ENCODE measurements at places on chromosomes 3 and 15.

DNA sequence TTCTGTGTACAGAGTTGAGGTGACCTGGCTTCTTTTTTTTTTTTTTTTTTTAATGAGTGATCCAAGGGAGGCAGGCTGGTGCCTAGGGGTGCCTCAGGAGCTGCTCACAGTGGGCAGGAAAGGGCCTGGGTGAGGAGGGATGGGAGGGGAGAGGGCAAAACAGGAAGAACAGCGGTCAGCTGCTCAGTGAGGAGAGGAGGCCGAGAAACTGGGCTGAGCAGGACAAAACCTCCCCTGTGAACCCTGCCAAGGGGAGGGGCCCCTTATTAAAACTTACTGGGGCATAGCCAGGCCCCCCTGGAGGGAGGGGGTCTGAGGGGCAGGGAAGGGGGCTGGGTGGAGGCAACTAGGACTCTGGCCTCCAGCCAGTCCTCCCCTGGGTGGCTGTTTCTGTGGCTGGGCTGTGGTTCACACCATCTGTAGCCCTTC is 3.5 kb downstream of the PLEKHO2 start:
- no peak for DNase-seq

GRCh38 chr15:63815796-63816533 is 17.8 kb downstream of the HERC1 start:
- no peak for DNase-seq

DNA sequence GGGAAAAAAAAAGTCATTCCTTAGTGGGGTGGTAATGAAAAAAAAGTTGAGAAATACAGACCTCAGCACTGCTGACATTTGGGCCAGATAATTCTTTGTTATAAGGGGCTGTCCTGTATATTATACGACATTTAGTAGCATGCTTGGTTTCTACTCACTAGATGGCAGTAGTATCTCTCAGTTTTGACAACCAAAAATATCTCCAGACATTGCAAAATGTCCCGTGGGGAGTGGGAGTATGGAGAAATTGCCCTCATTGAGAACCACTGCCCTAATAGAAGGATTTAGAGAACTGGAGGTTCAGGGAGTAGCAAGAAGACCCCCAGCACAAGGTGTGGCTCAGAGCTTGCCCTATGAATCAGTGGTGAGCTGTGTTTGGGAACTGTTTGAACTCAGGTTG is 28.6 kb upstream of the TEX264 start:
- no peak for DNase-seq

DNA sequence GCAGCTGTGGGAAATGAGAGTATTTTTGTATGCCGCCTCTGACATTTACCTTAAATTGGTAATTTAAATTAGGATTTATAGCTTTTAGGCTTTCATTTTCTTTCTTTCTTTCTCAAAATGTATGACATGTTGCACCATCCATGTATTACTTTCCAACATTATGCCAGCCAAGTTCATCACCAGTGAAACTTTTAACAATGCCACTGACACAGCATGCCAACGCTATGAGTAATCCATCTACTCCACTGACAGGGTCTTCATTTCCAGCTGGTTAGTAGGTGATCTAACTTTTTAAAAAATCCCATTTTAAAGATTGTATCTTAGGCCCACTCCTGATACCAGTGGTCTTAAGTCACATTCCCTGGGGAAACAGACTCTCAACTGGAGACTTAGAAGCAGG is 21.8 kb upstream of the CLDN16 start:
- DNase-seq = peak; percentile 33

GRCh38 chr15:59543721-59544547 is 67.6 kb upstream of the GCNT3 start:
- DNase-seq = no peak

GRCh38 chr15:33104212-33104611 is 90.3 kb downstream of the FMN1 start:
- no peak for DNase-seq

DNA sequence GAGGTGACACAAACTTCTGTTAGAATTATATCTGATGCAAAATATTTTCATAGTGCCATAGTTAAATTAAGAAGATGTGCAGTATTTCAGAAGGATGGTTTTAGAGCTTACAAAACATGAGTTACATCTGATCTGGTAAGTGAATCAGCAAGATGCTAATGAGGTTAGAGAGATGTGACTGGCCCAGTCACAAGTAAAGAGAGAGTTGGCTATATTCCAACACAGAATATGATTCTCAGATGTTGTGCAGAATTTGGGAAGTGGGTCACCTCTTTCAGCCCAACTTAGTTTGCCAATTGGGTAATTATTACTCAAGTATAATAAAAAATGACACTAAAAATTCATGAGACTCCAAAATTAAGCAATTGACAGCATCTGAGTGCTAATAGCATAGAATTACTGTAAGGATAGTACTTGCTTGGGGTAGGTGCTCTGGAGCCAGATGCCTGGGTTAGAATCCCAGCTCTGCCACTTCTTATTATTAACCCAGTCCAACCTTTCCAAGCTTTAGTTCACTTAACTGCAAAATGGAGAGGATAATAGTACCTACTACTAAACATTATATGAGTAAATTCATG is 30.8 kb downstream of the P2RY1 start:
- no peak for DNase-seq

GRCh38 chr3:30628205-30628900 is 22.0 kb downstream of the TGFBR2 start:
- DNase-seq = no peak

- DNase-seq = no peak
These were observed 19.5 kb downstream of the SIAH2 start for GRCh38 chr3:150743508-150743907.

GRCh38 chr3:60575718-60576272 is 675.5 kb downstream of the FHIT start:
- DNase-seq = no peak

DNA sequence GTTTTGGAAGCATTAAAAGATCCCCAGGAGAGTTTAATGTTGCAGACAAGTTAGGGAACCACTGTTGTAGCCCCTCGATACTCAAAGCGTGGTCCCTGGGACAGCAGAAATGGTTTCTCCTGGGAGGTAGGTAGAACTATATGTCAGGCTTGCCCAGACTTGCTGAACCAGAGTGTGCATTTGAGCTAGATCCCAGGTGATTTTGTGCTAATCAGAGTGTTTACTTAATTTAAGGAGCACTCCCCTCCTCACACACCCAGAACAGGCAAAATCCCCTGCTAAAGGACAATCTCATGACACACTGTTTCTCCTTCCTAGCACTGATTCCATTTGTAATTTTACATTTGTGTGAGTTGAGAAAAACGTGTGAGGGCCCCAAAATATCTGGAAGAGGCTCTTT is 24.3 kb downstream of the LMCD1 start:
- DNase-seq = no peak

- no peak for DNase-seq
These were observed 18.7 kb downstream of the TNFAIP8L3 start for GRCh38 chr15:51075826-51076523.

GRCh38 chr3:87203809-87204208 is 23.3 kb upstream of the CHMP2B start:
- no peak for DNase-seq

- DNase-seq = no peak
These were observed 34.9 kb upstream of the GAP43 start for GRCh38 chr3:115588201-115589115.

DNA sequence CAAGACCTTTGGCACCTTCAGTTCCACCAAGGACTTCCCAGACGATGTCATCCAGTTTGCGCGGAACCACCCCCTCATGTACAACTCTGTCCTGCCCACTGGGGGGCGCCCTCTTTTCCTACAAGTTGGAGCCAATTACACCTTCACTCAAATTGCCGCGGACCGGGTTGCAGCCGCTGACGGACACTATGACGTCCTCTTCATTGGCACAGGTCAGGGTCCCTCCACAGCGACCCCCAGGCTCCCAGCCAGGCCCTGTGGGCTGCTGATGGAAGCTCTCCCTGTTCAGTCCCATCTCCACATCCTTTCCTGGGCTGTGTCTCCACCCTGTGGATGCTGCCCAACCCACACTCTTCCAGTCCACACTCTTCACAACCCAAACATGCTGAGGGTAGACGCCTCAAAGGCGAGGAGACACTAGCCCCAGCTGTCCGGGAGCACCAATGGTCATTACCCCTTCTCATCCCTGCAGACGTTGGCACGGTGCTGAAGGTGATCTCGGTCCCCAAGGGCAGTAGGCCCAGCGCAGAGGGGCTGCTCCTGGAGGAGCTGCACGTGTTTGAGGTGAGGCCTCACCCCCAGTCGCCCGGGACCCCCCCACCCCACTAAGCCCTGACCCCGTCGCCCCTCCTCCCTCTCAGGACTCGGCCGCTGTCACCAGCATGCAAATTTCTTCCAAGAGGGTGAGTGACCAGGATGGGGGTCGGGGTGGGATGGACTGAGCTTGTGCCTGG is 4.3 kb upstream of the LSMEM2 start:
- no peak for DNase-seq

DNA sequence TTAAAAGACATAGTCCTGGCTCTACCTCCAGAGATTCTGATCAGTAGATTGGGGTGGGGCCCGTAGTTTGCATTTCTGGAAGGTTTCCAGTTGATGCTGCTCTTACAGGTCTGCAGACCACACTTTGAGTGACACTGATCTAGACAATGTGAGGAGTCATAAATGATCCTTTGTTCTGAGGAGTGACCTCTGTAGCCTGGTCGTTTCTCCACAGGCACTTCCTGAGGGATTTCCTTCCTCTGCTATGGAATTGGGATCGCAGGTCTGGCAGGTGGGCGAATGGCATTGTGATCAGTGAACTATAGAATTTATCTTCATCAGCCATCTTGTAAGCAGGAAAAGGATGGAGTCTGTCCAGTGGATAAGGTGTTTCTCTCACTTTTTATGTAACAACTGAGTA is 5.5 kb downstream of the GFM1 start:
- DNase-seq = no peak

- DNase-seq = no peak
These were observed 155.2 kb upstream of the UBE2E1 start for GRCh38 chr3:23650371-23651140.

DNA sequence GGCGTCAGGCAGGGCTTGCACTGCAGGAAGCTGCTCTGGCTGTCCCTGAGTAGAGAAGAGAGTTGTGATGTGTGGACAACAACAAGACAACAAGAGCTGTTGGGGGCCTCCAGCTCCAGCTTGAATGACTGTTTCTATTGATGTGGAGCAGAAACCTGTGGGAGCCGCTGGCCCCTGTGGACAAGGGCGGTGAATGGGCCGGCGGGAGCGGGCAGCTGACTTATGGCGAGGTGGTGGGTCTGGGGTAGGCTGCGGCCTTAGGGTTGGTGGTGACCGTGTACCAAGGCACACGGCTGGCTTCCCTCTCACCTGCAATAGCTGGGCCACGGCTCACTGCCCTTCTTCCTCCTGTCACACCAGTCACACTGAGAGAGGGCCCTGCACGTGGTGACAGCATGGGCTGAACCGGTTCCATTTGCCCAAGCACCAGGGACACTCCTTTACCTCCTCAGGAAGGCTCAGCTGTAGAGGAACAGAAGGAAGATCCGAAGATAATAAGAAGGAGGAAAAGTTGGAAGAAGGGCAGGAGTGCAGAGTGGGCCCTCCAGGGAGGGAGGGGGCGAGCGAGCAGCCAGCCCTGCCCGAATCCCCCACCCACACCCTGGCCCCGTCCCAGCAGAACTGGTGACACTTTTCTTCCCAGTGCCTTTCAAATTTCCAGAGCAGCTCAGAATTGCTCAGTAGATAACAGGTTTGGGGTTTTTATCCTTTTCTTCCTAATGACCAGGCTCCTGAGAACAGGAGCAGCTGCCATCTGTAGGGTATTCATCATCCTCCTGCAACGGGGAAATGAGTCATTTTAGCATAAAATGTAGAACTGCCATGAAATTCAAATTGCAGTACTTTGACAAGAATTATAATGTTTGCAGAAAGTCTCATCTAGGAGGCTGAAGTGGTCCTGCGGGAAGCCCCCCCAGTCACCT is 136.9 kb downstream of the TJP1 start:
- no peak for DNase-seq

- DNase-seq = no peak
These were observed 90.1 kb downstream of the B3GALNT1 start for GRCh38 chr3:161014843-161015749.

GRCh38 chr3:42501681-42502428 is 588 bp upstream of the VIPR1 start:
- DNase-seq = peak; percentile 76

GRCh38 chr3:37607604-37608003 is 254.1 kb upstream of the CTDSPL start:
- DNase-seq = no peak

DNA sequence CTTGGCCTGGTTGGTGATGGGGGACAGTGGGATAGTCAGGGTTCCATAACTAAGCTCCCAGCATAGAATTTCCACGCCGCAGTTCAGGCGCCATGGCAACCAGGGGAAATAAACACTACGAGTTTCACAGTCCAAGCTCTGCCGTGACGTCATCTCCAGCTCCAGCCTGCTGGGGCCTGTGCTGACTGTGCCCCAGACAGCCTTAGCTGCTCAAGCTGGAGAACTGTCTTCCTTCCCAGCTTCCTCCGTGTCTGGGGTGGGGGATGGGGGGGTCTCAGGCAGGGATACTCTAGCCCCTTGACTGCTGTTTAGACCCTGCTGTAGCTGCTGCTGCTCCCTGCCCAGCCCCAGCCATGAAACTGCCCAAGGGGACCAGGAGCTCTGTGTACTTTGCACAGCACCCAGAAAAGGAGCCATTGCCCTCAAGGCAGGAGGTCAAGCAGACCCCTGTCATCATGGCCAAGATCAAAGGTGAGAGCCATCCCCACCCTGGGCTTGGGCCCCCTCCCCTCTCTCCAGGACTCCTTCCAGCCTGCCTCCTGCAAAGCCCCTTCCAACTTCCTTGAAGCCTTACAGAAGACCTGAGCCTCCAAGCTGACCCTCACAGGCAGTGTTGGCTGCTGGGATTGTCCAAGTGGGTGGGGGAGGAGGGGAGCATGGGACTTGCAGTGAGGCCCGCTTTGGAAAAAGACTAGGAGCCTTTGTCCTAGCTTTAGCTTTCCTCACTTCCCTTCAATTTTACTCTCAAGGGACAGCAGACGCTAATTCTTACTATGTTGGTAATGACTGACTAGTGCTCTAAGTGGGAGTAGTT is 11.4 kb upstream of the CSPG4 start:
- DNase-seq = peak; percentile 80

- peak; percentile 27 for DNase-seq
These were observed 384 bp downstream of the KNL1 start for GRCh38 chr15:40594429-40594836.

Data from prostate gland (tissue), 2 donors.